ENCODE measurements at places on chromosomes 4 and X.

- DNase-seq, result no peak
Measured at GRCh38 chrX:20454117-20454516, 187.4 kb upstream of the RPS6KA3 start.

DNA sequence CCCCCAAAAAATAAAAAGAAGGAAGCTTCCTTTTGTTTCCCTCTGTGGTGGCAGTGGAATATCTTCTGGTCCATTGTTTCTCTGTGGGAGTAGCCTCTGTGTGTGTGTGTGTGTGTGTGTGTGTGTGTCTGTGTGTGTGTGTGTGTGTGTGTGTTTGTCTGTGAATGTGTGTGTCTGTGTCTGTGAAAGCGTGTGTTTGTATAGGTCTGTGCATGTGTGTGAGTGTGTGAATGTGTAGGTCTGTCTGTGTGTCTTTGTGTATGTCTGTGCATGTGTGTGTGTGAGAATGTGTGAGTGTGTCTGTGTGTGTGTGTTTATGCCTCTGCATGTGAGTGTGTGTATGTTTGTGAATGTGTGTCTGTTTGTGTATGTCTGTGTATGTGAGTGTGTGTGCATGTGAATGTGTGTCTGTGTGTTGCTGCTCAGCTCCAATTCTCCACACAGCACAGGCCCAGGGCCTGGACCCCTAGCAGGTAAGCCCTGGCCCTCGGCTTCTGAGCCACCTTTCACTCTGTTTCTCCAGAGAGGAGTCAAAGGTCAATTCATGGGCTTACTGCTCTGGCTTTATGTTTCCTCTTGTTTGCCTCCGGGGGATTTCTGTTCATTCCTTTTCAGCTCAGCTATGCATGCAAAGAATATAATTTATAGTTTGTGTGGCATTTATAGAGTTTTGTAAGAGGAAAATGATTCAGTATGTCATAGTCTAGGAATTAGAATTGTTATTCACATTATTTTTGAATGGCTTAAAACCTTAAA is 89.8 kb downstream of the UCHL1 start:
- no peak for DNase-seq

GRCh38 chr4:6079965-6080364 is 61.7 kb upstream of the C4orf50 start:
- DNase-seq, result no peak

DNA sequence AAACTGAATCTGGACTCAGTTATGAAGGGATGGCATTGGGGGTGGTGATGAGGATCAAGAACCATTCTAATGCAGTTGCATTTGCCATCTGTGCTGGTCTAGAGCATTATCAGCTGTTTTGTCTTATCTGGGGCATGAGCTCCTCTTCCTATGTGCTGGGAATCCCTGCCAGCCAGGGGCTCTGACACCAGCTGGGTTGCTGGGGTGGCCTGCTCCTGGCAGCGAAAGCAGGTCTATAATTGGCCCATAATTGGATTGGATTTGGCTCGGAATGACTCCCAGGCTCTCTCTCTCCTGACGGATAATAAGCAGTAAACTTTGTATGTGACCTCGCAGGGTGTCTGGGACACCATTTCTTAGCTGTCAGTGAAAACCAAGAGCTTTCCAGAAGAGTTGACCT is 34.1 kb downstream of the SMPX start:
- DNase-seq, result no peak

DNA sequence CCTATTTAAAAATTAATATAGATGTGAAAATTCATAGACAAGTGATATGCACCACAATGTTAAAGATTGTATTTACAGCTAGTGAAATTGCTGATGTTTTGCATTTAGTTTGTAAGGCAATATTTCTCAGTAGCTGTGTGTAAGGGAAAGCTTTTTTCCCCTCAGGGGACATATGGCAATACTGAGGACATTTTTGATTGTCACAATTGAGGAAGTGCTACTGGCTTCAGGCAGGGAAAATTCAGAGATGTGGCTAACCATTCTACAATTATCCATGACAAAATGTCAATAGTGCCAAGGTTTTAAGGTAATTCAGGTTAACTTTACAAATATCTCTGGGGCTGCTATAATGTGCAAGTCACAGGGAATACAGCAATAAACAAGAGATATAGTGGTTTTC is 66.1 kb upstream of the IL15 start:
- no peak for DNase-seq

- no peak for DNase-seq
Measured at GRCh38 chrX:40146262-40147125, 48.7 kb upstream of the BCOR start.

DNA sequence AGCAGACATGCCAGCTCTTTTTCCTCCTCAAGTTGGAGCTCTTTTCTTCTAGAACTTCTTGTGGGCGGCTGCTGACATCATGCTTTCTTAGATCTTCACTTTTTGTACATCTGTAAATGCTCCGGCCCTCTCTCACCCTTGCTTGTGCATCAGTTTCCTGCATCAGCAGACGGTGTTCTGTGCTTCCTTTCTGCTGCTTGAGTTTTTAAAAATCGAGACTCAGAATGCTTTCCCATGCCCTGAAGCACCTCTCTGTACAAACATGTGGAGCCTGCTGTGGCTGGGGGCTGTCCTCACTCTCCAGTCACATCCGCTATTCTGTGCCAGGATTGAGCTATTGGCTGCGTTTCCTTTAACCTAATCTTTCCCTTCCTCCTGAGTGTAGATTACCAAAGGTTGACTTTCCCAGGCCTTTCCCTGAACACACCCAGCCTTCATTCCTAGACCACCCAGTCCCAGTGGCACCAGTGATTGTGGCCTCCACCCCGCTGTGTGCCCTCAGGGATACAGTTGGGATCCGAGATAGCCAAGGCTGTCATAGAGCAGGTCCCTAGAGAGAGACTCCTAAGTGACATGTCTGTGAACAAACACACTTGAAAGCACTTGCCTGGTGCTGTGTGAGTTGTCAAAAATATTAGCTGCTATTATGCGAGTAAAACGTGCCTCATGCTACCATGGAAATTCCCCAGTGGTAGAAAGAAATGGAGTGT is 41.9 kb downstream of the TNIP2 start:
- DNase-seq, result no peak

DNA sequence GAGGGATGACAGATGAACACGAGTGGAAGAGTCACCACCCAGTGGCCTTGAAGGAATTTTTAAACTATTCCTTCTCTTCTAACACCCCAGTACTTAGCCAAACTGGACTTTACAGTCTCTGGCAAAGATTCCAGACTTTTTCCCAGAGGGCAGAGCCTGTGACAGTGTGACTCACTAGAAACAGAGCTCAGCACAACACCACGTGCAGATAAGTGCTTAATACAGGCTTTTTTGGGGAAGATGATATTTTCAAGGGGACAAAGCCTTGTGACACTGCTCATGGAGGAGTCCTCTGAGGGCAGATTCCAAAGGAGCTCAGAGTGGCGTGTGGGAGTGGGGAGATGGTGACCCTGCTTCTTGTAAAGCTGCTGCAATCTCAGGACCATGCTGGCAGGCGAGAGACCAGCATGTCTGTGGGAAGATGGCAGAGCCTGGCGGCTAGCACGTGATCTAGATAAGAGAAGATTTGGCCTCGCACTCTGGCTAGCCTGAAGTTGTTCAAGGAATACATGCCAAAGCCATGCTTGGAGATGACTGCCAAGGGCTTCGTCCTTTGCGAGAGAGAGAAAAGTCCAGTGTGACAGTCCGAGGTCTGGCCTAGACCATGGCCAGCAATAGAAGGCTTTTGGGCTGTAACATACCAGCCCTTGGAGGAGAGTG is 2.4 kb downstream of the RAB33A start:
- no peak for DNase-seq

DNA sequence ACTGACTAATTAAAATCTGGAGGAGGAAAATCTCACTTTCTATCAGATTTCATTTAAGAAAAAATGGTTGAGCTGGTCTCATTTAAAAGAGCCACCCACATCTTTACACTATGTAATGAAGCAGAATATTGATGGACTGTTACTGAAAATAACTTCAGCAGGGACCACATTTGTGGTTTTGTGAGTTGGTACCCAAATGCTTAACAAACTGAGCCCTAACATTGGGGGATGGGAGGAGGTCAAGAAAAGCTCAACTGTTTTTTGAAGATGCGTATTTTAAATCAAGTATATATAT is 30.1 kb downstream of the HOPX start:
- no peak for DNase-seq

DNA sequence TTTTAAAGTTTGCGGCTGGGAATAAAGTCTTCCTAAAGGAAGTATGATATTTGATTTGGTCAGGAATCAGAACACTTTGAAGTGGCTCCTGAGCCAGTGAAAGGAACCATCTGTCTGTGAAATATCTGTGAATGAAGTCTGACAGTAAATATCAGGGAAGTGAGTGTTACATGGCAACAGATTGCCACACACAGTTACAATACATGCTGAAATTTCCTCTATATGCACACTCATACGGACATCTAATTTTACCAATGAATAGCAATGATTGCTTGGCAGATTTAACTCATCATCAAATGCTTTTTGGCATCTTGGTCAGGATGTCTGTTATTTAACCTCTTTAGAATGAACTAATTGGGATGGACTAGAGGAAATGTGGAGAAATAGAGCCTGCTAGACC is 1023.8 kb downstream of the FAT4 start:
- DNase-seq, result no peak

DNA sequence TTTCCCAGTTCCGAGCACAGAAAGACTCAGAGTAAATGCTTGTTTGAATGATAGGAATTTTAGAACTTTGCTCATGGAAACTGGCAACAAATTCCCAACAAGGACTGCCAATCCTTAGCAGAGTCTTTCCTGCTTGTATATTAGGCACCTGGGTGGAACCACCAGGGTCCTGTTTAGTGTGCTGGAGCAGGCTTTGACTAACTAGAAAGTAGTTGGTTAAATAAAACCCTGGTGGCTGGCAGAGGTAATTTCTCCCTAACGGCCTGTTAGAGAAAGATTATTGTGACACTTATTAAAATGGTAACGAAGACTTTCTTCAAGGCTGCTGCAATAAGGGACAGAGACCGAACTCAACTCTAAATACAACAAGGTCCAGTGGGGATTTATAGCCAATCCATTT is 103.6 kb upstream of the TEX13D start:
- DNase-seq, result no peak

- no peak for DNase-seq
Measured at GRCh38 chr4:115515772-115516171, 402.4 kb upstream of the NDST4 start.

- no peak for DNase-seq
Measured at GRCh38 chr4:159273141-159273438, 170.2 kb downstream of the RAPGEF2 start.

- DNase-seq, result no peak
Measured at GRCh38 chrX:69320116-69320515, 154.9 kb upstream of the PJA1 start.

DNA sequence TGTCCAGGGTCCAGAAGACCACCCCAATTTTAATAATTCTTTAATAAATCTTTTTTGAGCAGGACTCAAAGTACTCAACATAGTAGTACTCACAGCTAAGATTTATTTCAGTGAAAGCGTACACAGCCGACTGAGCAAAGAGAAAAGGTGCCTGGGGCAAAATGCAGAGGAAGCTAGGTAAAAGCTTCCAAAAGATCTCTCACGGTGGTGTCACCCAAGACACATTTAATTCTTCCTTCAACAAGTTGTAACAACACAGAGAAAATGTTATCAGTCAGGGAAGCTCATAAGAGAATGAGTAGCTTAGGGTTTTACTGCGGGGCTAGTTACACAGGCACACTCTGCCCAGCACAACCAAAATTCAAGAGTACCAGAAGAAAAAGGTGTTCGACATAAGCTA is 201.1 kb downstream of the OPHN1 start:
- no peak for DNase-seq

DNA sequence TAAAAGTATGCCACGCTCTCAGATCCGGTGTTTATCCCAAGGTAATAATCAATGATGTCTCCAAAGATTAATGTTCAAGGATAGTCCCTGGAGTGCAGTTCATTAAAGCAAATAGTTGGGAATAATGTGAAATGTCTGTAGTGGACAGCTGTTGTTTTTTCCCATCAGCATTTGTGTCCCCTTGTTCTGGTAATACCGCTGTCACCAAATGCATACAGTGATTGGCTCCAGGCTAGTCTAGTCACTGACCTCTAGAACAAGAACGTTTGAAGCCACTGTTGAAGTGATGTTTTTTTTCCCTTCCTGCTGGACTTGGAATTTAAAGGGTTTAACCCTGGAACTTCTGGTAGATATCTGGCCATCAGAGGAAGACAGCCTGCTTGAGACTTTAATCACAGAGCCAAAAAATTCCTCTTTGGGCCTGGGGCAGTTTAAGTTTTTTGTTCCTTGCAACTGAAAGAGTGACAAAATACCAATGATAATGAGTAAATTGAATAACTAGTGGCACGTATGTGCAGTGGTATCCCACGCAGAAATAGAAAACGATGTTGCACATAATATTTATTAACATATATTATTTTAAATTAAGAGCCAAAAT is 30.6 kb downstream of the HSD17B11 start:
- no peak for DNase-seq

GRCh38 chrX:150362599-150363481 is at the start of gene MAMLD1:
TSS of gene MAMLD1 (plus strand) at chrX:150363317. CDS start at chrX:150445517, 82,200 bp downstream.
- DNase-seq, result no peak

DNA sequence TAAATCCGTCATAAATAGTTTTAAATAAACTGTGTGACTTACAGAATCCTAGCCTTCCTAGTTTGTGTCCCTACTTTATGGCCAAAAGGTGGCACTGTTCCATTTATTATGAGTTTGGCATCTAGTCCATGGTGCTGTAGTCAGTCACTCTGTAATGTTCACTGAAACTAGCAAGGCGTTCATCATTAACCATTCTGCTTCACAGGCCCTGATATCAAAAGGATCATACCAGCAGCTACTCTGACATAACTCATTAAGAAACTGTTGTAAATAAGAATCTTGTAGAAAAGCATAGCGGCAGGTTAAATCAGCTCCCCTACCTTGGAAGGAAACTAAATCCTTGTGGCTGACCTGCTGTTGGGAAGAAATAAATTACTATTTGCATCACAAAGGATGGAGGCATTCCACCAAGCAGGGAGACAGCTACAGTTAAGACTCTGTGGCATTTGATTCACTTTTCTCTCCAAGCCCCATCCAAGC is 919.6 kb upstream of the DIAPH2 start:
- no peak for DNase-seq

DNA sequence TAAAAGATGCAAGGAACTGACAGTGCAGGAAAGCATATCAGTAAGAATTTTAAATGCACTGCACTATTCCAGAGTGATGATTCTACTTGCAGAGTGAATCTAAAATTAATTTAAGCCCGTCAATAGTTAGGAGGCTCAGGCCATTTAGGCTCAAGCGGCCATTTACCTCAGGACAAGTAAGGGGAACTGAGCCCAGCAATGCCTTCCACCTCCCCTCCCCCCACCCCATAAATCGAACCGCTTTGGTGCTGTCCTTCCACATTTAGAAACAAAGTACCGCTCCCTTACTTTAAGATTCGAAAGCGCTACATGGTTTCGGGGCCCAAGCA is 665 bp downstream of the RBM41 start:
- DNase-seq, result no peak

- DNase-seq, result no peak
Measured at GRCh38 chrX:14941301-14941700, 68.1 kb downstream of the MOSPD2 start.

- DNase-seq, result no peak
Measured at GRCh38 chr4:43316813-43317212, 424.3 kb downstream of the GRXCR1 start.

DNA sequence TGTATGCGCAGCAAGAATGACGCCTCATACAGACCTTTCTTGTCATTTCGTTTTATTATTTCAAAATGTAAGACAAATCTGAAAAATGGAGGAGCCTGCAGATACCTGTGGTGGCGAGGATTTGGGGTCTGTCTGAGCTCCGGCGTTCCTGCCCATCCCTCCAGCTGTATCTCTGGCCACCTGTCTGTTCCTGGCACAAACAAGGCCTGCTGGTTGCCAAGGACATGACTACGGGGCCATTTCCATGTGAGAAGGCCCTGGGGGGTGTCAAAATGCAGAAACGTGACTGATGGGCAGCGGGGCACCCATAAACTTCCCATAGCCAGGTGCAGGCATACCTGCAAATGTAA is 591 bp upstream of the TSPAN7 start:
- no peak for DNase-seq
